Right renal pelvis (tissue), 4 donors: ENCODE measurements at places on chromosomes 7 and 10. TPM values are rescaled to one million over a fixed set of nuclear protein-coding genes. Genes with fewer than 3 reads are reported as not detected.

DNA sequence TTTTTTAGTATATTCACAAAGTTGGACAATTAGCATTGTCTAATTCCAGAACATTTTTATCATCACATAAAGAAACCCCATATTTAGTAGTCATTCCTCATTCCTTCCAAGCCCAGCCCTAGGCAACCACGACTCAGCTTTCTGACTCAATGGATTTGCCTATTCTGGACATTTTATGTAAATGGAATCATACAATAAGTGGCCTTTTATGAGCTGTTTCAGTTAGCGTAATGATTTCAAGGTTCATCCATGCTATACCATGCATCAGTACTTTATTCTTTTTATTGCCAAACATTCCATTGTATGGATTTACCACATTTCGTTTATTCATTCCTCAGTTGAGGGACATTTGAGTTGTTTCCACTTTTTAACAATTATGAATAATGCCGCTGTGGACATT, 249.2 kb downstream of the DYNC1I1 start:
- DNase-seq, result no peak

DNA sequence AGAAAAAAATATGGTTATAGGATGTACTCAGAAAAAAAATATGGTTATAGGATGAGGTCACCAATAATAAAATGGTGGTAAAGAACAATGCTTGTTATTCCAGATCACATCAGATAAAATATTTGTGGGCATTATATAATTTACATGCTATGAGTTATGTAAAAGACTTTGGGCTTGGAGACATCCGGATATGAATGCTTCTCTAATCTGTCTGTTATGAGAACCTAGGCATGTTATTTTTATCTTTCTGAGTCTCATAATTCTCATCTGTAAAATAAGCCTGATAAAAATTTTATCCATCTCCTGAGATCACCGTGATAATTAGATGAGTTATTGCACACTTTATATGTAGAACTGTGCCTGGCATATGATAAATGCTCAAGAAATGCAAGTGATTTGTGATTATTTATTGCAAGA, 37.8 kb downstream of the DKK1 start:
- DNase-seq, result no peak

The CALML5 gene
- polyA plus RNA-seq, result not detected

DNA sequence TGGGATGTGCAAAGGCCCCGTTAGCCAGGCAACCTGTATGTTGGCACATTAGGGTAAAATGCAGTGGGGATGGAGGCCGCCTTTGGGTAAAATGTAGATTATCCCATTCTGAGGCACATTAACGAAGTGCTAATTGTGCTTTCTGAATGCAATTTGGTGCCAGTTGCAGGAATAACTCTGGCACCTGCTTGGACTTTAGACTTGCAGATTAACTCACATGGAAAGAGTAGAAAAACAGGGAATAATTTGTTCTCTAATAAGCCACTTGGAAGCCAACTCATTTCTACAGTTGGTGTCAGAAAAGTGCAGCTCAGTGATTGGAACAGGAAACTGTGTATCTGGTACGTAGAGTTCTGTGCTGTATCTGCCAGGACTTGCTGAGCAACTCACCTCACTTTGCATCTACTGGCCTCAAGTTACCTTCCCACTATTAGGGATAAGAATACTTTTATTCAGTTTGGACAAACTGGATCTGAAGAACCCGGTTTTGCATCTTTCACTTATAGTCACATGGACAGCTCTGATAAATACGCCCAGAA, 377.4 kb upstream of the PODXL start:
- no peak for DNase-seq

The SEMA3D gene
- polyA plus RNA-seq, result 42.2 TPM

GRCh38 chr10:3624367-3624766, 160.6 kb downstream of the KLF6 start:
- no peak for DNase-seq

- DNase-seq, result peak; percentile 91
Observed at GRCh38 chr10:72048450-72049124, 39.8 kb downstream of the SPOCK2 start.

GRCh38 chr7:87413029-87413428, 62.5 kb downstream of the ABCB4 start:
- DNase-seq, result no peak

The ADIRF gene
- polyA plus RNA-seq, result 34.7 TPM

The CPXM2 gene
- 5.7 TPM for polyA plus RNA-seq

DNA sequence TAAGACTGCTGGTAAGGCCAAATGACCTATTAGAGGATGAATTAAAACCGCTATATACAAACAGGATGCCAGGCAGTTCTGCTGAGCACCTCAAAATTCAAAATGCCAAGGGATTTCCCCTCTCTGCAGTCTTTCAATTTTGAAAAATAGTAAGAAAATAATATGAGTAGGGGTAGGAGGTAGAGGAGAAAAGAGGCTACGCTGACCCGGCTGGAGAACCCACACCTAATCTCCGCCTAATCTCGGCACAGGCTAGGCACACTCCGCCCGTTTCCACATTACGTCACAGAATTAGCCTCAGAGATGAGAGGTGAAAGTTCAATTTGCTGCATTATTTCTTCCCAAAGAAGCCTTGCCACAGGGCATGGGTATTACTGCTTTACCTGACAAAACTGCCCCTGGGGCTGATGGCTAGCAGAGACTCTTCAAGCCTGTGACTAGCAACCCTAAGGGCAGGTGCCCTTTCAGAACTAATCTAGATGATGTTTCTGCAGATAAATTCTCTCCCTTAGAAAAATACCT, 21.3 kb upstream of the SPOCK2 start:
- DNase-seq, result no peak

The DGKI gene
- 1.7 TPM for polyA plus RNA-seq

The GOLGA7B gene
- 1.1 TPM for polyA plus RNA-seq

The R3HCC1L gene
- 20.8 TPM for polyA plus RNA-seq

The NEUROG3 gene
- not detected for polyA plus RNA-seq

The SFTPA1 gene
- not detected for polyA plus RNA-seq

The PRPS1L1 gene
- not detected for polyA plus RNA-seq

DNA sequence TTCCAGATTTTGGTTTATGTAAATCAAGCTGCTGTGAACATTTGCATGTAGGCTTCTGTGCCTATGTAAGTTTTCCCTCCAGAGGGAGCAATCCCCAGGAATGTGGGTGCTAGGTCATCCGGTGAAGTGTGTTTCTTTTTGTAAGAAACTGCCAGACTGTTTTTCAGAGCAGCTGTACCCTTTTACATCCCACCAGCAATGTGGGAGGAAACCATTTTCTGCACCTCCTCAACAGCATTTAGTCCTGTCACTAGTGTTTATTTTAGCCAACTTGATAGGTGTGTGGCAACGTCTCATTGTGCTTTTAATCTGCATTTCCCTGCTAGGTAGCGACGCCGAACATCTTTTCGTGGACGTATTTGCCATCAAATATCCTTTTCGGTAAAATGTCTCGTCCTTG, 395.7 kb upstream of the FOXK1 start:
- DNase-seq, result no peak

The HOXA5 gene
- 71.9 TPM for polyA plus RNA-seq

- DNase-seq, result no peak
Observed at GRCh38 chr7:121012919-121013318, 24.4 kb downstream of the CPED1 start.

GRCh38 chr7:151936207-151936606, 20.0 kb upstream of the GALNTL5 start:
- no peak for DNase-seq

- no peak for DNase-seq
Observed at GRCh38 chr10:69742928-69743602, 58.6 kb upstream of the COL13A1 start.

DNA sequence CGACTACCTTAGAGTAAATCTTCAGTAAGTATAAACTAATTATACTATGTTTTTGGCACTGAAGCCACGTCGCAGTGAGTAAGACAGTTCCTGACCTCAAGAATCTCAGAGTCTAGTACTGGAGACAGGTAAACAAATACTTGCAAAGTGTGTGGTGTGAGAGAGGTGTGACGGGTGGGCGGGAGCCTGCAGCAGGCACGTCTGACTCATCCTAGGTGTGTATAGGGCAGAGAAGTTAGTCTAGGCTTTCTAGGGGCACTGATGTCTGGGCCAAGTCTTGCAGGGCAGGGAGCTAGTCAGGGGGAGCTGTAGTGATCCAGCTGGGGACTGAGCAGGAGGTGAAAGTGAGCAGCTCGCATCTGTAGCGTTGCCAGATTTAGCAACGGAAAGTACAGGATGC, 35.9 kb upstream of the SFTPD start:
- no peak for DNase-seq

The INA gene
- polyA plus RNA-seq, result 1.7 TPM

- DNase-seq, result no peak
Observed at GRCh38 chr10:88890681-88891381, 10.8 kb downstream of the STAMBPL1 start.

DNA sequence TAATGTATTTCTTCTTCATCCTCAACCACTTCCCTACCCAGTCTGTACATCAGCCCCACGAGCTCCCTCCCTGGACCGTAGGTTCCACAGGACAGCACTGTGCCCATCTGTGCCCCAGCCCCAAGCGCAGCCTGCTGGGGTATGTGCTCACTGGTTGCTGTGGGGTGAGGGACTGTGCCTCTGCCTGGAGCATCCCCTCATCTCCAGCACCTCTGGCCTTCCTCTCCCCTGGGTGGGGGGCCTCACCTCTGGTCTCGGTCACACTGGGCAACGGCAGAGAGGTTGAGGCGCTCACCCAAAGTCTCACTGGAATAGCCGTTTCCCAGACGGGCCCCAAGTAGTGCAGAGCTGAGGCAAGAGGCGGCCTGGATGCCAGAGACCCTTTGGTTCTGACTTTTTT, 1.5 kb upstream of the PRKAR1B start:
- DNase-seq, result no peak

The GPR37 gene
- polyA plus RNA-seq, result 1.8 TPM

- no peak for DNase-seq
Observed at GRCh38 chr10:23197416-23197861, 5.3 kb downstream of the PTF1A start.

The NAT16 gene
- not detected for polyA plus RNA-seq

DNA sequence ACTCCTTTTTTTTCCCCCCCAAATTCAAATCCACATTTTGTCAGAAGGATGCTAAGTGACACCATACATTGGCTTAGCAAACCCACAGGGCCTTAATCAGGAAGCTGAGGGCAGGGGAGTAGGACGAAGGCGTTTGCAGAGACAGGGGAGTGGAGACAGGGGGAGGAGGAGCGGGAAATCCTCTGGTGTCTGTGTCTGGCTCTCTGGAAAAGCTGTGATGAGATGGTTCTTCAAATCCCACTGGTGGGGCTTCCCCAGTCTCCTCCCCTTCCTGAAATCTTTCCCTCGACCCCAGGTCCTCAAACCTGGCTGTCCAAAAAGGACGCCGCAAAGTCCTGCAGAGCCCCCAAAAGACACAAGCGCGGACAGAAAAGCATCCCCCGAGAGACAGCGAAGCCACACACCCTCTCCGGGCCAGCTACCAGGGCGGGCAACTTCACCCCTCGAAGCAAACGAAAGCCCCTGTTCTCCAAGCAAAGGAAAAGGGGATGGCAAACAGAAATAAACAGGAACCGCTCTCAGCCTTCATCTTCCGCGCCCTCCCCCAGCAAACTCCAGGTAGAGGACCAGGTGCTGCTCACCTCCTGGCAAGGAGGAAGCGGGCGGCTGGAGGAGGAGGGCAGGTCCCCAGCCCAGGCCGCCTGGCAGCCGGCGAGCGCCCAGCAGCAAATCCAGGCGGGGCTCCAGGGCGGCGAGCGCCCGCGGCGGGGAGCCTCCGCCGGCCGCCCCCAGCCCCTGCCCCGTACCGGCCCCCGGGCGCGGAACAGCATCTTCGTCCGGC, 520 bp downstream of the ELAPOR2 start:
- no peak for DNase-seq

- DNase-seq, result no peak
Observed at GRCh38 chr7:2950578-2950977, 93.1 kb downstream of the CARD11 start.

The LRRC72 gene
- polyA plus RNA-seq, result not detected
